ENCODE measurements at places on chromosomes 16 and 17. TPM values are rescaled to one million over a fixed set of nuclear protein-coding genes. Genes with fewer than 3 reads are reported as not detected.

- no peak overlapping the region for H3K4me3 ChIP-seq
- H3K27me3 ChIP-seq, result no peaks in the 10 kb centered on the region
- H3K4me1 ChIP-seq, result peaks cover 14% of the 10 kb centered on the region
- no peaks in the 10 kb centered on the region for H3K36me3 ChIP-seq
- no peak for DNase-seq
Measured at GRCh38 chr16:11689031-11689840, 21.0 kb downstream of the SNN start.

GRCh38 chr17:66461343-66461995 lies 159.1 kb downstream of the PRKCA start:
- no peaks in the 10 kb centered on the region for H3K27me3 ChIP-seq
- no peak overlapping the region for H3K4me3 ChIP-seq
- H3K36me3 ChIP-seq, result no peaks in the 10 kb centered on the region
- H3K27ac ChIP-seq, result no peak overlapping the region

DNA sequence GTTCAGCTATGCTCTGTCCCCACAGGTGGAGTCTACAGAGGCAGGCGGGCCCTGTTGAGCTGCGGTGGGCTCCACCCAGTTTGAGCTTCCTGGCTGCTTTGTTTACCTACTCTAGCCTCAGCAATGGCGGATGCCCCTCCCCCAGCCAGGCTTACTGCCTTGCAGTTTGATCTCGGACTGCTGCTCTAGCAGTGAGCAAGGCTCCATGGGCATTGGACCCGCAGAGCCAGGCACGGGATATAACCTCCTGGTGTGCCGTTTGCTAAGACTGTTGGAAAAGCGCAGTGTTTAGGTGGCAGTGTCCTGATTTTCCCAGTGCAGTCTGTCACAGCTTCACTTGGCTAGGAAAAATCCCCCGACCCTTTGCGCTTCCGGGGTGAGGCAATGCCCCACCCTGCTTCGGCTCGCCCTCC lies 89.1 kb downstream of the BCAS3 start:
- H3K4me1 ChIP-seq, result no peaks in the 10 kb centered on the region
- no peak overlapping the region for H3K27ac ChIP-seq
- no peaks in the 10 kb centered on the region for H3K36me3 ChIP-seq
- no peak for DNase-seq

Gene NRN1L
- 2.0 TPM for total RNA-seq

GRCh38 chr16:84239141-84239769 lies 557 bp downstream of the KCNG4 start:
- H3K4me1 ChIP-seq, result no peaks in the 10 kb centered on the region
- no peaks in the 10 kb centered on the region for H3K36me3 ChIP-seq
- H3K4me3 ChIP-seq, result no peak overlapping the region

- DNase-seq, result no peak
- no peak overlapping the region for H3K27ac ChIP-seq
- no peak overlapping the region for H3K4me3 ChIP-seq
- H3K27me3 ChIP-seq, result no peaks in the 10 kb centered on the region
Measured at GRCh38 chr17:40480501-40481003, 20.9 kb downstream of the TNS4 start.

Gene FOXC2
- not detected for total RNA-seq

DNA sequence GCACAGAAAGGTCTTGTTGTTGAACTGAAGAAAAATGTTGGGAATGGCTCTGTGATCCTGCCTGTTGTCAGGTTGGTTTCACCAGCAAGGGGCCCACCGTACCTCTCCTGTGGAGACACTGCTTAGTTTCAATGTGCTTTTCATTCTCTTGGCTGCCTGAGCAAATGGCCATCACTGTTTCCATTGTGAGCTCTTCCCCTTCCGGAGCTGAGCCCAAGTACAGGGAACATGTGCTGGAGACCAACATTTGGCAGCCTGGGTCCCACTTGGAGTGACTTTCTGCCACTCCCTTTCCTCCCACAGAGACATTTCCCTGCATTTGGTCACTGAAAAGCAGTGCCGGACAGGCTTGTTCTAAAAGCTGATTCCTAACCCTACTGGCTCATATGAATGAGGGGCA lies 23.1 kb downstream of the GABARAPL2 start:
- no peaks in the 10 kb centered on the region for H3K36me3 ChIP-seq
- H3K4me1 ChIP-seq, result peaks cover 7% of the 10 kb centered on the region
- DNase-seq, result peak; percentile 26
- H3K27ac ChIP-seq, result no peak overlapping the region
- no peak overlapping the region for H3K4me3 ChIP-seq

DNA sequence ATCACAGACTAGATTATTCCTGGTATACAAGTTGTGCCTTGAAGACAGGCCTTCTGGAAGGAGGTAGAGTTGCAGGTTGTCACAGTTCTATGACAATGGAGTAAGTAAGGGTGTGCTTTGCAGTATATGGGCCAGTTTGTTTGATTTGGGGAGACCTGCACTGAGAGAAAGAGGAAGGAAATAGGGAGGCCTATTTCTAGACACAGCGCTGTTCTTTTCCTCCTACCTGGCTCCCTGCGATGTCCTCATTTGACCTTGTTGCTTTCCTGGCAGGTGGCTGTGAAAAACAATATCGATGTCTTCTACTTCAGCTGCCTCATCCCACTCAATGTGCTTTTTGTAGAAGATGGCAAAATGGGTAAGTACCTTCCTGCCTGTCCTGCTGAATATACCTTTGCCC lies 22.5 kb upstream of the RASL10B start:
- no peak overlapping the region for H3K27ac ChIP-seq
- H3K4me1 ChIP-seq, result peaks cover 5% of the 10 kb centered on the region
- H3K27me3 ChIP-seq, result no peaks in the 10 kb centered on the region
- peaks cover 7% of the 10 kb centered on the region for H3K36me3 ChIP-seq

DNA sequence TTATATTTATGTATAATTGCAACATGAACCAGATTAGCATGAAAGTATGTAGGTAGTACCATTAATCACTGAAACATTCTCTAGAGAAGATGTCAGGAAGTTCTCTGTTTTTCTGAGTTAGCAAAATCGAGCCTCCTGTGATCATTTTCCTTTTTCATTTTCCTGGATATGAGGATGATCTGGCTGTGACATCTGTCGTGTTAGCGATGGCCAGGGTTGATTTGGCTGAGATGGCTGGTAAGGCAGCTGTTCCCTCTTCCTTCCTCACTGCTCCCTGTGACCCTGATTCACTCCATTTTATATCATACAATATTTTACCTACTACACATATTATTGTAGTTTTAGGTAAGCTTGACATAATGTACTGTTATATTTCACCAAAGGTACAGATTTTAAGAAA lies 10.3 kb downstream of the CNTNAP4 start:
- no peak for DNase-seq
- H3K27me3 ChIP-seq, result no peaks in the 10 kb centered on the region
- H3K4me1 ChIP-seq, result no peaks in the 10 kb centered on the region
- H3K4me3 ChIP-seq, result no peak overlapping the region
- H3K36me3 ChIP-seq, result no peaks in the 10 kb centered on the region
- H3K27ac ChIP-seq, result no peak overlapping the region

Gene NPTX1
- 2.6 TPM for total RNA-seq

DNA sequence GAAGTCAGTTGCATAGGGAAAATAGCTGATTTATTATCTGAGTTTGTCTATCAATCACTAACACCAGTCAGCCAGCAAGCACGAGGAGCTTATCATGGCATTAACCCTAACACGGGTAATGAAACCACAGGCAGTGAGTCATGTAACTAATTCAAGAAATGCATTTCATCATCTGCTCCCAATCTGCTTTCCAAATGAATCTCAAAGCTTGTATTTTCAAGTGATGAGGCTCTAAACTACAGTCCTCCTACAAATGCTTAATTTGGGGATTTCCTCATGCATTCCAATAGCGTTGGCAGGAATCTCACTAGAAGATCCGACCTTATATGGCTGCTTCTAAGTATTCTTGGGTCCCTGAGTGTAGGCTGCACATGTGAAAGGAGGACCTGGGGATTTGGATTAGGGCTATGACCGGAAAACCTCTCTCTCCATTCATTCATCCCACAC lies 118.4 kb upstream of the HSBP1 start:
- no peak overlapping the region for H3K4me3 ChIP-seq
- no peak overlapping the region for H3K27ac ChIP-seq
- no peak for DNase-seq
- H3K36me3 ChIP-seq, result no peaks in the 10 kb centered on the region
- H3K27me3 ChIP-seq, result no peaks in the 10 kb centered on the region

- no peak for DNase-seq
- H3K27me3 ChIP-seq, result no peaks in the 10 kb centered on the region
- no peaks in the 10 kb centered on the region for H3K36me3 ChIP-seq
- H3K4me1 ChIP-seq, result peaks cover 24% of the 10 kb centered on the region
- H3K4me3 ChIP-seq, result no peak overlapping the region
Measured at GRCh38 chr16:56823081-56823733, 41.8 kb upstream of the SLC12A3 start.

Gene HCRT
- total RNA-seq, result not detected

Gene C17orf78
- total RNA-seq, result not detected

DNA sequence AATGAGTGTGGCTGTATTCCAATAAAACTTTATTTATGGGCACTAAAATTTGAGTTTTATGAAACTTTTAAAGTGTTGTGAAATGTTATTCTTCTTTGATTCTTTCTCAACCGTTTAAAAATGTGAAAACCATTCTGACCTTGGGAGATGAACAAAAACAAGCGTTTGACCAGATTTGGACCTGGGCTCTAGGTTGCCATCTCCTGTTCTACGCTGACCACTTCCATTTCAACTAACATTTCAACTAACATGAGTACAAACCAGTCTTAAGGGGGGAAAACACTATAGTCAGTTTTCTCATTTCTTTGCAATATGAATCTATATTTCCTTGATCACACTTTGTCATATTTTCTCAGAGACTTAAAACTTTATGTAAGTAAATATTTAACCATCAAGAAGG lies 118.4 kb upstream of the IRX5 start:
- no peaks in the 10 kb centered on the region for H3K36me3 ChIP-seq
- no peaks in the 10 kb centered on the region for H3K4me1 ChIP-seq
- H3K4me3 ChIP-seq, result no peak overlapping the region

Gene MEIOC
- 15.1 TPM for total RNA-seq

GRCh38 chr17:46874906-46875305 lies 23.5 kb downstream of the WNT9B start:
- H3K27me3 ChIP-seq, result no peaks in the 10 kb centered on the region
- H3K4me1 ChIP-seq, result no peaks in the 10 kb centered on the region
- no peak overlapping the region for H3K4me3 ChIP-seq
- no peak overlapping the region for H3K27ac ChIP-seq
- H3K36me3 ChIP-seq, result no peaks in the 10 kb centered on the region
- DNase-seq, result no peak

Gene ZNF385C
- 7.5 TPM for total RNA-seq

- no peak for DNase-seq
- H3K4me1 ChIP-seq, result peaks cover 7% of the 10 kb centered on the region
- no peak overlapping the region for H3K4me3 ChIP-seq
- no peaks in the 10 kb centered on the region for H3K27me3 ChIP-seq
- H3K27ac ChIP-seq, result no peak overlapping the region
- H3K36me3 ChIP-seq, result no peaks in the 10 kb centered on the region
Measured at GRCh38 chr17:41599680-41600079, 12.9 kb downstream of the KRT16 start.

- DNase-seq, result peak; percentile 86
- H3K27me3 ChIP-seq, result no peaks in the 10 kb centered on the region
- H3K36me3 ChIP-seq, result no peaks in the 10 kb centered on the region
- no peak overlapping the region for H3K4me3 ChIP-seq
- H3K27ac ChIP-seq, result no peak overlapping the region
- H3K4me1 ChIP-seq, result no peaks in the 10 kb centered on the region
Measured at GRCh38 chr17:6701719-6702118, 11.4 kb downstream of the SLC13A5 start.

DNA sequence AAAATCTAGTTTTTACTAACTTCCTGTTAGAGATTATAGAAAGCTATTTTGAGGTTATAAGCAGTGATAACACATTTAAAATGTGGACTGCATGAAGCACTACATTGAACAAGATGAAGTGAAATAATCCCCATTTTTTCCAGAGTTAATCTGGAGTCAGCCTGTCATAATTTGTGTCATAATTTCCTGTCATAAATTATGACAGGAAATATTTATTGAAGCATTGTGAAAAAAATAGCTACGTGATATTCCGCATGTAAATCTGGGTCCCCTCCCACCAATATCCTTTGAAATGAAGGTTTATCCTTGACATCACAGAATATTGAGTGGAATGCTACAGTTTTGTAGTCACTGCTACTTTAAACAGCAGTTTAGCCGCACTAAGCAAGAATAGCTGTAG lies 40.1 kb downstream of the OMG start:
- H3K36me3 ChIP-seq, result peaks cover 15% of the 10 kb centered on the region
- H3K4me1 ChIP-seq, result no peaks in the 10 kb centered on the region
- no peaks in the 10 kb centered on the region for H3K27me3 ChIP-seq
- no peak overlapping the region for H3K27ac ChIP-seq
- H3K4me3 ChIP-seq, result no peak overlapping the region
- DNase-seq, result no peak

DNA sequence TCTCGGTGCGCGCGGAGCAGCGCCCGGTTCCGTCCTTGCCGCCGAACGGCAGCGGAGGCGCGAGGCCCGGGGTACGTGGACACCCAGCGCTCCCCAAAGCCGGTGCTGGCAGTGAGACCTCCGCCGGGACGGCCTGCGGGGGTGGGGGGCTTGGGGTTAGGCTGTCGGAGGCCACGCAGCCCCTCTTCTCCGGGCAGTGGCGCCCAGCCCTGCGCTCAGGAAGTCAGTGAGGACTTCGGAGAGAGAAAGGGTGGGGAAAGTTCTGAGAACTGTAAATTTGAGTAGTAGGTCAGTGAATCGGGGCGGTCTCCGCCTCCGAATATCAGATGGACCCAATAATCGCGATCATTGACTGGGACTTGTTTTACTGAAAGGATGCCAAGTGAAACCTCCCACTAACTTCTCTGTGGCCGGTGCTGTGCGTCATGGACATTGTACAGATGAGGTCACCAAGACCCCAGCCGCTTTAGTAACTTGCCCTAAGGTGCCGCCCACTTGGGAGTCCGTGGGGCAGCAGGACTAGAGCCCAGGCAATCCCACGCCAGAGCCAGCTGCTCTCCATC lies 468 bp downstream of the IL4R start:
- no peaks in the 10 kb centered on the region for H3K4me1 ChIP-seq
- H3K27me3 ChIP-seq, result peaks cover 61% of the 10 kb centered on the region
- no peak for DNase-seq
- no peaks in the 10 kb centered on the region for H3K36me3 ChIP-seq
- no peak overlapping the region for H3K27ac ChIP-seq

DNA sequence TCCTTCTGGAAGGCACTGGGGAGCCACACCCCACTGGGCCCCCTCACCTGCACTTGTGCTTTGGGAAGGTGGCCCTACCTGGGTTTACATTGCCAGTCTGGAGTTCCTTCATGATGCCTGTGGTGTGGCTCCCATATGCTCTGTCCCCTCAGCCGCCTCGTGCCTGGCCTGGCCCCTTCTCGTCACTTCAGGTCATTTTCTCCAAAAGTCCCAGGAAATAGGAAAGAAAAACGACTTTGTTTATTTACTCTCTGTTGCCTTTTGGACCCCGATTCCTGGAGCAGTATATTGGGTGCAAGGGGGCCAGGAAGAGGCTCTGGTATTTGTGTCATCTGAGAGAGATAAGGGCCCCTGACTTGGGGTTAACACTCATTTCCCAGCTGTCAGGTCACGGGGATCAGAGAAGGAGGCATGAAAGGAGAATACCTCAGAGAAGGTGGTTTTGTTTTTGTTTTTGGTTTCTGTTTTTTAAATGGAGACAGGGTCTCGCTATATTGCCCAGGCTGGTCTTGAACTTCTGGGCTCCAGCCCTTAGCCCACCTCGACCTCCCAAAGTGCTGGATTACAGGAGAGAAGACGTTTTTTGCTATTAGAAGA lies 4.7 kb downstream of the SOCS3 start:
- H3K36me3 ChIP-seq, result no peaks in the 10 kb centered on the region
- no peak overlapping the region for H3K4me3 ChIP-seq
- no peak for DNase-seq
